Activated gamma-delta T cell treated with Interleukin-2 at 50 U/mL for 16 hours (primary cell): ENCODE measurements at places on chromosomes 16 and 17.

DNA sequence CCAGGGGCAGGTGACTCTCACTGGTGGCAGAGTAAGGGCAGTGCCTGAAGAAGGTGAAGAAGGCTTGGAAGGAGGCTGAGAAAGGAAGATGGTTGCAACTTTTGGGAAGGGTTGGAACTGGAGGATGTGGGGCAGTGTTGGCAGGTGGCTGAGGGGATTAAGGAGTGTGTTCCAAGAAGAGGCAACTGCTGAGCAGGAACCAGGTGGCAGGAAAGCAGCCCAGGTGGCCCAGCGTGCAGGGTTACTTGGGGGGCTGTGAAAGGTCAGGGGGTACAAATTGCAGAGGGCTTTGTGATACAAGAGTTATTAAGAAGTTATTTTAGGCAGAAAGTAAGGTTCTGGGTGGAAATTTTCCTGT lies 28.6 kb downstream of the WSCD1 start:
- DNase-seq: no peak

- no peak for DNase-seq
These were observed 833 bp downstream of the WSCD1 start for GRCh38 chr17:6070913-6071511.

GRCh38 chr16:890217-890616 lies 80.6 kb downstream of the LMF1 start:
- no peak for DNase-seq

GRCh38 chr17:71446645-71447437 lies 674.0 kb upstream of the SOX9 start:
- no peak for DNase-seq

DNA sequence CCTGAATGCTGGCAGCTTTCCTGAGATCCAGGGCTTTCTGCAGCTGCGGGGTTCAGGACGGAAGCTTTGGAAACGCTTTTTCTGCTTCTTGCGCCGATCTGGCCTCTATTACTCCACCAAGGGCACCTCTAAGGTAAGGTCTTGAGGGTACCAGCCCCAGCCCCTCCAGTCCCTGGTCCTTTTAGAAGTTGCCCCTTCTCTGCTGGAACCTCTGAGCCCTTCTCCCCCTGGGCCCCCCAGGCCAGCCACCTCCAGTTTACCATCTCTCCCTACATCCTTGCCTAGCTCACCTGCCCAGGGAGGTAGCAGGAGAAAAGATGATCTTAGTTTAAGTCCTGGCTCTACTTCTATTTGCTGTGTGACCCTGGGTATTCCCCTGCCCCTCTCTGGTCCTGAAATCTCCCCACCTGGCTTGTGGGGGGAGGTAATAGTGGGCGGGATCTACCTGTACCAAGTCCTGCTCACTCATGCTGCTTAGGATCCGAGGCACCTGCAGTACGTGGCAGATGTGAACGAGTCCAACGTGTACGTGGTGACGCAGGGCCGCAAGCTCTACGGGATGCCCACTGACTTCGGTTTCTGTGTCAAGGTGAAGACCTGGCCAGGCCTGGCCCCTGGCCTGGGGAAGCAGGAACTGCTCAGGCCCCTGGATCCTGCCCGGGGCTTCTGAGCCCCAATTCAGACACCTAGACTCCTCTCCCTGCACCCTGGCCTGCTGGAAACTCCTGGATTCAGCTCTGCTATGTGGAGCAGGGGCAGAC lies 6.5 kb downstream of the GRB7 start:
- DNase-seq: no peak

GRCh38 chr17:81902023-81902652 lies at the start of gene NPB:
NPB (plus strand) TSS chr17:81902238; CDS start chr17:81902278, 40 bp downstream.
- DNase-seq: no peak

DNA sequence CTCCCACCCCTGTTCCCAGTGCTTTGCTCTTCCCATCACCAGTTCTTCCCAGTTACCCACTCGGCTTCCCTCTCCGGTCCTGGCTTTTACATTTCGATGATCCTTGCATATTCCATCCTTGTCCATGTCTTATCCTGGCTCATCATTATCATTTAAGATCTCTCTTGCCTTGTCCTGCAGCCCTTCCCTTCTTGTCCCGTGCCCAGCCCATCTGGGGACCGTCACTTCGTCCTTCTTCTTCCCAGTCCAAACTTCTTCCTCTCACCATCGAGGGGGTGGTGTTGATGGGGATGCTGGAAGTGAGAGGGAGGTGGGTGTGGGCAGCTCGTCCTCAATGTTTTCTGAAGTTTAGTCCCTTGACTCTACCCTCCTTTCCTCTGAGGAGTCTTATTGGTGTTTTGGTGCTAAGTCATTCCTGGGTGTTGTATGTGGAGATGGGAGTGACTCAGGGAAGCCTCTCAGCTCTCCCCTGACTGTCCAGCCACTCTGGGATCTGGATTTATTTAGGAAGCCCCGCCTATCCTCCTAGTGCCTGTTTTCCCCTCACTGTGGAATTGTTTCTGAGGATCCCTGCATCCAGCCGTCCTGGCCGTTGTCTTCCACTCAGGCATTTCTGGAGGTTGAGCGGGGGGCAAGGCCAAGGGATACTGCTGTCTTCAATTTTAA lies 975 bp downstream of the SNX29 start:
- no peak for DNase-seq

DNA sequence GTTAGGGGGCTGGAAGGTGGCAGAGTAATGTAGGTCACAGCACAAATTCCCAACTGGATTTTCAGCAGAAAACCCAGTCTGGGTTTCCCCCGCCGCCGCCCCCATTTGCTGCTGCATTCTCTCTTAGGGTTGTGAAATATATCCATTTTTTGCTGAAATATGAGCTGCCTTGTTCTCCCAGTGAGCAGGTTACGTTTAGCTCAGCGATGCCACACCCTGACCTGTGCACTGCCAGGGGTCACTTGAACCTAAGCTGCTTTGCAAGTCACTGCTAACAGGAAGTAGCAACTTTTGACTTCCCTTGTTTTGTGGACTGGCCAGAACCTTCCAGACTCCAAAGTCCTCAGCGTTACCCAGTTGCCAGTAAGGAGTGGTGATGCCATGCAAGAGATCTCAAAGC lies 274.1 kb downstream of the CPPED1 start:
- DNase-seq: no peak

GRCh38 chr17:43126911-43127290 lies 1.7 kb upstream of the BRCA1 start:
- no peak for DNase-seq

- no peak for DNase-seq
These were observed 89.7 kb downstream of the MGAT5B start for GRCh38 chr17:76957678-76958464.

GRCh38 chr17:4584917-4585637 lies 748 bp downstream of the SMTNL2 start:
- no peak for DNase-seq

GRCh38 chr17:2794111-2794803 lies 2.0 kb upstream of the RAP1GAP2 start:
- DNase-seq: no peak

DNA sequence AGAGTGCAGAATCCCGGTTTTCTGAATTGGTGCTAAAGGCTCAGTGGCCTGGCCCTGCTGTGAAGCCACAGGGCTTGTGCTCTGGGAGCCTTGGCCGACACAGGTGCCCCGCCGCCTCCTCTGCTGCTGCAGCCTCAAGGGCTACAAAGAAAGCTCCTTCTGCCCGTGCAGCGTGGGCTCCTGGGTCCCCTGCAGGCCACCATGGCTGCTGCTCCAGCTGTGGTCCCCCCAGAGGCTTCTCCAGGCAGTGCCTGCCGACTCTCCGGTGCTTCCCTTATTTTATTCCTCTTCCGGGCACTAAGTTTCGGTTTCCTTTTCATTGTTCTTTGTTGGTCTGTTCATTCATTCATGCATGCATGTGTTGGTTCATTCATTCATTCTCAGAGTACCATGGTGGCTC lies 53.1 kb downstream of the CMIP start:
- DNase-seq: no peak

DNA sequence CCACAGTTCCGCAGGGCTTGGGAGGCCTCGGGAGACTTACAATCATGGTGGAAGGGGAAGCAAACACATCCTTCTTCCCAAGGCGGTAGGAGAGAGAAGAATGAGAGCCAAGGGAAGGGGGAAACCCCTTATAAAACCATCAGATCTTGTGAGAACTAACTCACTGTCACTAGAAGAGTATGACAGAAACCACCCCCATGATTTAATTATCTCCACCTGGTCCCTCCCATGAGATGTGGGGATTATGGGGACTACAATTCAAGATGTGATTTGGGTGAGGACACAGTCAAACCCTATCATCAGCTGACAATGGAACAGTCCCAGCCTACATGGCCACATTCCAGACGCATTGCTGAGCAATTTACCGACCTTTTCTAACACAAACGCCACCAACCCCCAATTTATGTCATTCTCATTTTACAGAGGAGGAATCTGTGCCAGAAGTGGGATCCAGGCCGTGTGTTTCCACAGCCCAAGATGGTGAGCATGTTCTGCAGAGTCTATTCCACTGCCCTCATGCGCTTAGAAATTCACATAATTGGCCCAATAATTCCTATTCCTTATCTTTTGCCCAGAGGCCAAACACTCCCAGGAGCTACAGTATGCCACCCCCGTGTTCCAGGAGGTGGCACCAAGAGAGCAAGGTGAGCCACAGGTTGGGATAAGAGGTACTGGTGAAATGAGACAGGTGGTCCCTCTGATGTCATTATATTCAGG lies 17.3 kb downstream of the MILR1 start:
- no peak for DNase-seq

DNA sequence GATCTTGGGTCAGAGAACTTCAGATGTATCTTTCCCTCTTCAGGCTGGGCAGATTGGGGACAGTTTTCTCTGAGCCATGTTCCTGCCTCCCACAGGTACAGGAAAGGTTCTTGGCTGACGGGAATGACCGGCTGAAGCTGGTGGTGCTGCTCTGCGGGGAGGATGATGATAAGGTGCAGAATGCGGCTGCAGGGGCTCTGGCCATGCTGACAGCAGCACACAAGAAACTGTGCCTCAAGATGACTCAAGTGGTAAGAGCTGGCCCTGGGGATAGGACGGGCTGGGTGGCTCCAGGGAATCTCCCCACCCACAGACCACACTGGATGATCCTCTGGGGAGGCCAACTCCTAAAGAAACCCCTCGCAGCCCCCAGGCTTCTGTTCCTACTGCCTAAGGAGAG lies 10.9 kb downstream of the SLC35G3 start:
- no peak for DNase-seq

- no peak for DNase-seq
These were observed 49.9 kb downstream of the CDYL2 start for GRCh38 chr16:80754476-80754875.

- no peak for DNase-seq
These were observed 4.8 kb upstream of the ATP2A3 start for GRCh38 chr17:3968886-3969524.

DNA sequence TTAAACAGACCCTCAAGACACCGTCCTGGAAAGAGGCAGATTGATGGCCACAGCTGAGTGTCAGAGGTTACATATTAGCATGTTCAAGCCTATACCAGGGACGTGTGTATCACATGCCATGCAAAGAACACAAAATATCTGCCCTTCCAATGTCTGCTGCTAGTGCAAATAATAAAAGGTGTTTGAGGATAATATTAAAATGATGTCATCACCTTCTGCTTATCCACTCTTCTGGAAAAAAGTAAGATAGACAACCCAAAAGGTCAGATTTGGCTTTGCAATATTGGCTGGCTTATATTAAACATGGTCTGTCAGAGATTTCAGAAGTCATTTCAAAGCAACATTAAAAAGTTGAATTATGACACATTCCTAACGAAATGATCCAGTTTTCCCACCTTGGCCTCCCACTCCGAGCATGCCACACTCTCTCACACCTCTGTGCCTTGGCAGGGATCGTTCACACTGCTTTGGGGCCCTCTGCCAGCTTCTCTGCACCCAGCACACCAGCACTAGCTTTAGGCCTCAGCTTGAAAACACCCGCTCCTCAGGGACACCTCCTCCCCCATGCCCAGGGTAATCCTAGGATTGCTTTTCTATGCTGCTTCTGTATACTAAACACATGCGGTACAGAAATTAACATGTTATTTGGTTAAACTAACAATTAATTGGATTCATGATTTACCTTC lies 248.2 kb downstream of the NTN1 start:
- DNase-seq: no peak

GRCh38 chr16:69523566-69524305 lies 42.0 kb upstream of the NFAT5 start:
- DNase-seq: no peak

DNA sequence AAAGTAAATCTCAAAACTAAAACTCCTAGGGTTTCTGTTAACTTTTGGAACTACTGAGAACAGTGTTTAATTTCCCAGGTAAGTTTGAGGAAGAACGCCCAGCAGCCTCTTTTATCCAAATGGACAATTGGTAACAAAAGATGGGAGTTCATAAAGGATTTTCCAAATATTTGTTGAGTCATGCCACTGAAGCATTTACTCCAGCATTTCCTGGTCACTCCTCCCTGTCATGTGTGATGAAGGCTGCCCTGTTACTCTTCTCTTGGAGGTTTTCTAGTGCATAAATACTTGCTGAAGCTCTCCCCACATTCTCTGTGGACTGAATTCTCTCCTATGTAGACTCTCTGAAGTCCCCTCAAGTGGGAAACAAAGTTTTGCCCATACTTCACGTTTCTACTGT lies 16.5 kb downstream of the ZNF75A start:
- DNase-seq: no peak

DNA sequence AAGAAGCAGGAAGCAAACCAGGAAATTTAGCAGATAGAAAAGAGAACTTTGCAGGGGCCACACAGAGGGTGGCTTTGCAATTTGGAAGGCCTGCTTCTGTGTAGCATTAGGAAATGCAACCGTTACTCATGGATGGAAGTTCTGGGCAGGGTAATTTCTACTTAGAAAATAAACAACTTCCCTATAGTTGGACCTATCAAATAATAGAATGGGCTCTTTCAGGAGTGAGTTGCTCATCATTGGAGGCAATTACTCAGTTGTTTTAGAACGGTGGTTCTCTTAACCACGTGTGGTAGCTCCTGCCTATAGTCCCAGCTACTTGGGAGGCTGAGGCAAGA lies 25.8 kb upstream of the HS3ST2 start:
- DNase-seq: no peak

- DNase-seq: no peak
These were observed 83.0 kb downstream of the IRF8 start for GRCh38 chr16:85981826-85982562.

DNA sequence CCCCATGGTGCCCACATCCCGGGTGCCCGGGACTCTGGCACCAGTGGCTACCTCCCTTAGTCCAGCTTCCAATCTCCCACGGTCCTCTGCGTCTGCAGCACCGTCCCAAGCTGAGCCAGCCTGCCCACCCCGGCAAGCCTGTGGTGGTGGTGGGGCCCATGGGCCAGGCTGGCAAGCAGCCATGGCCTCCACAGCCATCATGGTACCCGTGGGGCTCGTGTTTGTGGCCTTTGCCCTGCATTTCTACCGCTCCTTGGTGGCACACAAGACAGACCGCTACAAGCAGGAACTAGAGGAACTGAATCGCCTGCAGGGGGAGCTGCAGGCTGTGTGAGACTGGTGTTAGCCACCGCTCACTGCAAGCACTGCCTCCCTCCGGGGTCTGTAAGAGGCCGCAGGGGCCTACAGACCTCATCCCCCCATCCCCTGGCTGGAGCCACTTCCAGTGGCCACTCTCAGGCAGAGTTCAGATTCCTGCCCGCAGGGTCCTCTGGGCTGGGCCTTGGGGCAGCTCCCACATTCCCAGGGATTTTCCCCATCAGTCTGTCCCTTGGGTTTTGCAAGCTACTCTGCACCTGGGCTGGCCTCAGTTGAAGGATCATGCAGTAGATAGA lies 3.9 kb upstream of the SETD1A start:
- DNase-seq: peak; percentile 57

GRCh38 chr16:56510544-56510943 lies 9.3 kb downstream of the BBS2 start:
- DNase-seq: no peak

GRCh38 chr17:8749616-8750015 lies 5.0 kb upstream of the CCDC42 start:
- no peak for DNase-seq
